Thyroid gland (tissue), 4 donors: ENCODE measurements at places on chromosomes 16 and 17. TPM values are rescaled to one million over a fixed set of nuclear protein-coding genes. Genes with fewer than 3 reads are reported as not detected.
A peak's percentile ranks its signal among the peaks of the same experiment; 100 is the strongest.

DNA sequence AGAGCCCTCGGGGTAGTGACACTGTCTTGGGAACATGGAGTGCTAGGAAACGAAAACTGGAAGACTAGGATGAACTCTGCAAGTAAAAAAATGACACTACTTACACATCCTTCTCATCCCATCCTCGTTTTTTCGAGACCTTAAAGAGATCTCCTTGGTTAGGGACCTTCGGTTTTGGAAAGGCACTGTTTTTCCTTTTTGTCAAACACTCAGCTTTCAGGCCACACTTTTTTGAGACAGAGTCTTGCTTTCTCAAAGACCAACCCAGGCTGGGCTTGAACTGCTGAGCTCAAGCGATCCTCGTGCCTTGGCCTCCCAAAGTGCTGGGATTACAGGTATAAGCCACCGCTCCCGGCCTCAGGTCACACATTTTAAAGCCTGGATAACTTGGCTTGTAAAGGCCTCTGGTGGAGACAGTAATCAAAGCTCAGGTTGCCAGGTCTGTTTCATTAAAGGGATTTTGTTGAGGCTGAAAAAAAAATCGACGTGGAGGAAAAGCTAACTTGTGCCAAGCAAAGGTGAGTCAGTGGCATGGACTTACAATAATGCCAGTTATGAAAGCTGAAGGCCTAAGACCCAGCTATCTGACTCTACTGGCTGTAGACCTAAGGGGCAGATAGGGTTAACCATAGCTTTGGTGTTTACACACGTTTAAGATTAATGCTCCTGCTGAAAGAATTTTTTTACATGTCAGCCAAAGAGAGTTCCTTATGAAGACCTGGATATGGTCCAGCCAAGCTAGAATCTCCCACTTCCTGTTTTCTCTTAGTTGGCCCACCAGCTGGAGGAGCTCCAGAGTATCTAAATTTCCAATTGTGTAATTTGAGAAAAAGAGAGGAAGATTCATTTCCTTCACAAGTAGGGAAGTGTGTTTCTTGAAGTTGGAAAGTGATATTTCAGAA is 823 bp downstream of the NBR1 start:
- DNase-seq, result peak; percentile 30

GRCh38 chr17:67129283-67129682 is 84.9 kb downstream of the CACNG1 start:
- no peak for DNase-seq

DNA sequence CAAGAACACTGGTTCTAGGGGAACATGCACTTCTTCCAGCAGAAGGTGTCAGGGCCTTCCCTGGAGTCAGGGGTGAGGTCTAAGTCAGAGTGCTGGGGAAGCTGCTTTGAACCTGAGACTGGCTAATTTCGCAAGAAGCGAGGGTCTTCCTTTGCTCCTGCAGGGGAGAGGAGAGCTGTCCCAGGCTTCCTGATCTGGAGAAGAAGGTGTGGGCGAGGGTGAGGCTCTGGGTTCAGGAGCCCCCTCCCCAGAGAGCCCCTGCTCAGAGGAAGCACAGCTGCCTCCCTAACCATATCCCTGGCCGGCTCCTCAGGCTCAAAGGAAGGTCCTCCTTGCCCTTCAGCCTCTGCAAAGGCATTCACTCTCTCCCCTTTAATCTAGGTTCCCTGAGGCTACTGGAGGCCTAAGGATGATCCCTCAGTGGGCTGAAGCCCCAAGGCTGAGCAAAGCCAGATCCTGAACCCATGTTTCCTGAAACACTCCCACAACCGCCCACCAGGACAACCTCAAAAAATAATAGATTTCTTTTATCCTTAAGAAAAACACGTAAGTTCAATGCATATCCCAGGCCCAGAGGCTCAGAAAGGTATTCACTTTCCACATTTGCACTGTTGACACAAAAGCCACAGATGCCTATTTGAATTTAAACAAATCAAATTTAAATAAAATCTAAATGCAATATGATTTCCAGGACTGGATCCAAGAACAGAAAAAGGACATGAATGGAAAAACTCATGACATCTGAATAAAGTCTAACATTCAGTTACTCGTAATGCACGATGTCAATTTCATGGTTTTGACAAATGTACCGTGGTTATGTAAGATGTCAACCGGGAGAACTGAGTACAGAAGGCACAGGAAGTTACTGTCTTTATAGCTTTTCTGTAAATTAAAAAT is 71.5 kb upstream of the RCVRN start:
- DNase-seq, result no peak

DNA sequence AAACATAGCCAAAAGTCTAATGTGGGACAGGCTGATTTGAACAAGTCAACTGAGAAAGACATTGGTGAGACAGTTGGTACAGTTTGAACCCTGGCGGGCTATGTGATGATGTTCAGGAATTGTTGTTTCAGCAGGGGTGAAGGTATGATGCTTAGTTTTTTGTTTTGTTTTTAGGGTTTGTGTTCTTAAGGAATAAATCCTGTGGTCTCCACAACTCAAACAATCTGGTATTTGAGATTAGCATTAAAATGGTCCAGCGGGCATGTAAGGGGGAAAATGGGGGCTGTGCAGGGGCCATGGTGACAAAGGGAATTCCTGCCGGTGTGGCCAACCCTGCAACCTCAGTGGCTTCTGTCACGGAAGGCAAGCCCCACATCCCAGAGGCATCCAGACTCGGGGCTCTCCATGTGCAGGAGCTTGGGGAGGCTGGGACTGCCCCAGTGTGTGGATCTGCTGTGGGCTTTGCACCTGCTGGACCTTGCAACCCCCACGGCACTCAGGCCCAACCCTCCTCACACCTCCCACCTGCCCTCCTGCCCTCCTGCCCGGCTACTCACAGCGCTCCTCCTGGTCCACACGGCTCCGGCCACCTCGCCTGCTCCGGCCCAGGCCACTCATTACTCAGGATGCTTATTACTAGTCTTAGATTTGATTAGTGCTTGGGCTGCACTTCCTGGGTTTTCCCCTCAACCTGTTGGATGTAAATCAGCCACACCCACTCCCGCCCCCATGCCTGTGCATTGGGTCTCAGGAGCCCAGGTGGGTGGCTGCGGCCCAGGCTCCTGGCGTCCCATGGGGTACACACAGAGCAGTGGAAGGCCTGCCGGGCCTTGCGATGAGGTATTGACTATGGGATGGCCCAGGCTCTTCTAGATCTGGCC is at the start of gene TNFRSF13B:
TNFRSF13B (minus strand) TSS at position 661 of the 881 bp plus-strand sequence; CDS start at position 618, 43 bp downstream.
- DNase-seq, result no peak

ADORA2B gene
- not detected for total RNA-seq

CCNF gene
- total RNA-seq, result 2.1 TPM

ADCY9 gene
- 71.6 TPM for total RNA-seq

CCL5 gene
- total RNA-seq, result 3.9 TPM

MT4 gene
- total RNA-seq, result not detected
